NCI-H1417 treated with DMSO at 0.1 percent for 48 hours (cell line): ENCODE measurements at places on chromosomes 1 and 21.
A peak's percentile ranks its signal among the peaks of the same experiment; 100 is the strongest.

DNA sequence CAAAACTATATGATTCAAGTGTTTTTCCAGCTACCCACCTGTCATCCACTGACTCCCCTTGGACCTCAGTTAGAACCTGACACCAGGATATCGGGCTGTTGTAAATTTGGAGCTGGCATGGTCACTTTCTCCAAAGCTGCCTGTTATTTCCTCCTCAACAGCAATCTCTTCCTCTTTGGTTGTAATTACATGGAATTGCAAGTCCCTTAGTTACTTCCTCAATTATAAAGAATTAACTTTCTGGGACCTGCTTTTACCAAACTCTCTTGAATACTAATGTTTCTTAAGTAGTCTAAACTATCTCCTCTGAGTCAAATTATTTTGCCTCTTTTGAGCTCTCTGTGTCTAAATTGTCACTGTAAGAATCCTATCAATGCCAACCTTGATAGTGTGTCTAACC lies 150.3 kb upstream of the SGIP1 start:
- no peak for DNase-seq

- DNase-seq = no peak
Measured at GRCh38 chr1:209667708-209668107, 7.5 kb upstream of the G0S2 start.

DNA sequence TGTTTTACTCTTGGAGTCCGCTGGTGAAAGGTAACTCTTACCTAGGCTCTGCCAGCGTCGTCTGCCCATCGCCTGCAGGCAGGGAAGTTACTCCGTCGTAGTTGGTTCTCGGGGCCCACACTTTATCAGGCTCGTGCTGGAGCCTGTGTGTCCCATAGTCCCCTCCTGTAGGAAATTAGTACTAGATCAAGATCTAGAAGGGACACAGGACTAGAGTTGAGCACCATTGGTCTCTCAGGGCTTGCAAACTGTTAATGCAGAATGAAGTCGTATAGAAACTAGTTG lies 940 bp downstream of the SRRM1 start:
- DNase-seq = no peak

DNA sequence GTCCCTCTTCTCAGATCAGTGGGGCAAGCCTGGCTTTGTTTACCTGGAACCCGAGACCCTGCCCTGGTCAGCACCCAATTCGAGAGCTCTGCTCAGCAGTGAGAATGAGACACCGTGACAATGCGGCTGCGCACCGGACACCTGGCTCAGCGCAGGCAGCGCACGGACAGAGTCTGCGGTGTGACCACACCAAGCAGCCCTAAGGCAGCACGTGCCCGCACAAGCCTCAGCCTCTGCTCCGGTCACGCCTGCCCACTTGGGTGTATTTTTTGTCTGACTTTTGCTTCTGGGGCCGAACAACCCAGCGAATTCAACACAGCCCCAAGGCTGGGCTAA lies 4.7 kb downstream of the KRTAP10-8 start:
- no peak for DNase-seq

- no peak for DNase-seq
Measured at GRCh38 chr1:85576642-85577418, 3.7 kb upstream of the CCN1 start.

DNA sequence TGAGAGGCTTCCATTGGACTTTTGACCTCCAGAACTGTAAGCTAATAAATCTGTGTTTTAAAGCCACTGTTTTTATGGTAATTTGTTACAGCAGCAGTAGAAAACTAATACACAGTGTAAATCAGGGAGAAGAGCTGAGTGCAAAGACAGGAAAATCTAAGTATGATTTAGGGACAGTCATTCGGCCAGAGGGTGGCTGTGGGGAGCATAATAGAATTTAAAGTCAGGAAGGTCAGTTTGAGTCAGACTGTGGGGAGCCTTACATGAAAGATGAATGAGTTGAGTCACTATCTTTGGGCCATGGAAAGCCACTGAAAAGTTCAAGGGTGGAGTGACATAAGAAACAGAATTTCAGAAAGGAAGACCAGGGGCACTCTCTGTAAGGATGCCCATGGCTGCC lies 52.4 kb upstream of the SSX2IP start:
- DNase-seq = no peak

- peak; percentile 12 for DNase-seq
Measured at GRCh38 chr1:156129687-156130577, 15.4 kb downstream of the LMNA start.

DNA sequence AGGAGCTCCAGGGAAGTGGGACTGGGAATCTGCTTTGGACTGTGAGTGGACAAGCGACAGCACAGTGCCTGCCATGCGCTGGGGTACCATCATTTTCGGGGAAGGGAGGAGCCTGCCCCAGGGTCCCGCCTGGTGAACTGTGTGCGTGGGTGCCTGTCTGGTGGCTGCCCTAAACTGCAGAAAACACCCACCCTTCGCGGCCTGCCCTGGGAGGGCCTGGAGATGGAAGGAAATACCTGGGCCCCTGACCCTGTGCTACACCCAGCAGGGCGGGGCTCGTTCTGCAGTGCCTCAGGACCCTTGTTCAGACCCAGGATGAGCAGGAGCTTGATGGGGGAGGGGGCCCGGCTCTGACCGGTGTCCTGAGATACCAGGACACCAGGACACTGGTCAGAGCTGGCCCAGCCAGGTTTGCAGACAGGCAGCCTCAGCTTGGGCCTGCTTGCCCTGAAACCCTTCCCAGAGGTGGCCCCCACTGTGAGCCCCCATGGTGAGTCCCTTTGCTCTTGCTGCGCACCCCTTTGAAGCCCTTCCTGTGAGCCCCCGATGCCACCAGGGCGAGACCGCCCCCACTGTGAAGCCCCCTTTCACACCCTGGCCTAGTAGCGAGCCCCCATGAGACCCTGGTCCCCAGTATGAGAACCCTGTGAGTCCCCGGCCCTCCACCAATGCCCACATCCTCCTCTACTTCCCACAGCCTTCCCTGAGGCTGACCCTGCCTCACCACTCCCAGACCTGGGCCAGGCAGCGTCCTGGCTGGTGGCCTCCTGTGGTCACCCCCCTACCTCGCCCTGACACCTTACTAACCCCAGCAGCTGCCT lies 2.6 kb downstream of the GJC2 start:
- no peak for DNase-seq

DNA sequence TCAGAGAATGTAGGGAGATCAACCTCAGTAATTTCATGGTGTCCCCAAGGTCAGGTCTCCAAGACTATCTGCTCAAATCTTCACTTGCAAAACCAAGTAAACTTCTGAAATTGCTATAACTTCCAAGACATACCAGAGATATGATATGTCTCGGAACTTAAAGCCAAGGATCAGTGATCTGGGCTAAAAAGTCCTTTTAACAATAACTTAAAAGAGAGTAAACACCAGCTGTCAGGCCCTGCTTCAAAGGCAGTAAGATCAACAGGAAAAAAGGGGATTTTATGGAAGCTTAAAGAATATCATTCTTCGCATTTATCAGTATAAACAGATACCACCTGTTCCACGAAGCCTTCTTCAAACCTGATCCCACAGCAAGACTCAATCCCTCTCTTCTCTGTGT lies 13.7 kb downstream of the UBR4 start:
- no peak for DNase-seq

GRCh38 chr1:9397047-9397446 lies 104.4 kb downstream of the SPSB1 start:
- no peak for DNase-seq

GRCh38 chr1:117658676-117659075 lies 52.8 kb downstream of the TENT5C start:
- no peak for DNase-seq

DNA sequence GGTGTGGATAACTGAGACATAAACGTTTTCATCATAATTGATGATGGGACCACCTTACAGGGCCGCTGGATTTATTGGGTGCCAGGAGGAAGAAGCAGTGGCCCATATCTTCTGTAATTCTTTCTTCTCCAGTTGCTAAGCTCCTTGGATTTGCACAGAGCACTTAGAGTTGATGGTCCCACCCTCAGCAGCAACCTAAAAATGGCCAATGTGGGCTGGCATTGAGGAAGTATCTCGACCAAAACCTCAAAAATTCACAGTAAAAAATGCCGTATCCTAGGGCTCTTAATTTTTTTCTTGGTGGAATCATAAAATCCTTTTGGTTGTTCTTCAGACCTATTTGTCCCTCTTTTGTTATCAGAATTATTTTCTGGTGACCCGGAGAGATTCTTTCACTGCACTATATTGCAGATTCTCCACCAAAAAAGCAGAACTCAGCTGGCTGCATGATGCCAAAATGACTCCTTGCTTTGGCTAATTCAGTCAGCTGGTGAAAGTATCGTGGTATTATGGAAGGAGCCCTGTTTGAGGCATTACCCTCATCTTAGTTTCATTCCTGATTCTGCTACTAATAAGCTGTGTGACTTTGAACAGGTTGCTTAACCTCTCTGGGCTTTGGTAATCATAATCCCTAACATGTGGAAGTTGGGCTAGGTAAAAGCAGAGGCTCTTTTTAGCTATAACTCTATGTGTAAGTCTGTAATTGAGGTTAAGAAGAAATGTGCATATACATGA lies 27.6 kb downstream of the KIRREL1 start:
- DNase-seq = no peak

GRCh38 chr1:17265162-17265561 lies 16.3 kb downstream of the PADI3 start:
- no peak for DNase-seq

DNA sequence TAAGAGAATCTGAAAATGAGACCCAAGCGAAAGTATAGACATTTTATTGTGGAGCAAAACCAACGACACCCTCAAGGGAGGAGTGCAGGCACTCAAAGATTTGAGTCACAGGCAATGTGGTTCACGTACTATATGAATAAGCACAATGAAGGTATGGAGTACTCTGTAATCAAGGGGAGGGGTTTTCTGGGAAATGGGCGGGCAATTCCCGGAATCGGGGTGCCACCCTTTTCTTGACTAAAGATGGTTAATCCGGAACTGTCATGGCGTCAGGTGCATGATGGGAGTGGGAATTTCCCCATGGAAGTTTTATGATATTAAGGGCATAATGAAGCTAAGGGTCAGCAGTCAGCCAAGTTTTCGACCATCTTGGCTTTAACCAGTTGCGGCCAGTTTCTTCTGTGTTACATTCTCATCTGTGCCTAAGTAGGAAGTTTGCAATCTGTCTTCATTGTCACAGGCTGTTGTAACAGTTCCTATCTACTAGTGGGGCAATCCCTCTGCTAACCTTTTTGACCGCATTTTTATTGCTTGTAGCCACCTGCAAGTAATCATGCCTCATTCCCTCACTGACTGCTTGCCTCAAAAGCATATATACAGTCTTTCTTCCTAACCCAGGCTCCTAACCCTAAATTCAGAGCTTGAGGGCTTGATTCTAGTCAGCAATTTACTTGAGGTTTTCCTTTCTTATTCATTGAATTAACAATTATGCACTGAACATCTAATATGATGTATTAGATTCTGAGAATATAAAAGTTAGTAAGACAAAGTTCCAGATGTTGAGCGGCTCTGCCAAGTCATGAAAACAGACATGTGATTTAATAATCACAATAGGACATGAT lies 775 bp upstream of the AIM2 start:
- DNase-seq = no peak

- no peak for DNase-seq
Measured at GRCh38 chr1:212271234-212271633, 14.0 kb upstream of the PPP2R5A start.

DNA sequence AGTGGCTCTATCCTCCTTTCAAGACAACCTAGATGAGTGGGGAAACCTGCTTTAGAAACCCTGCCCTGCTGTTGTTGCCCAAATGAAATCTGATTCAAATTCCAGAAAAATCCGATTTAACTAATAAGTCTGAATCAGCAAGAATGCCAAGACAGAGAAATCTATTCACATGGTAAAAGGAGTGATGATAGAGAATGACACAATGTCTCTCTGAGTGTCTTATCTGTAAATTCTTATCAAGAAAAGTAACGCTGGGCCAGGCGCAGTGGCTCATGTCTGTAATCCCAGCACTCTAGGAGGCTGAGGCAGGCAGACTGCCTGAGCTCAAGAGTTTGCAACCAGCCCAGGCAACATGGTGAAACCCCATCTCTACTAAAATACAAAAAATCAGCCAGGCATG lies 13.7 kb upstream of the GUCA2A start:
- no peak for DNase-seq

- no peak for DNase-seq
Measured at GRCh38 chr1:51776408-51776807, 102.1 kb downstream of the NRDC start.

- no peak for DNase-seq
Measured at GRCh38 chr1:191585095-191585494, 573.2 kb upstream of the RGS18 start.

- DNase-seq = no peak
Measured at GRCh38 chr1:190098756-190099155, 378.9 kb downstream of the BRINP3 start.

- DNase-seq = no peak
Measured at GRCh38 chr21:23541571-23541970, 2065.7 kb downstream of the MRPL39 start.

GRCh38 chr1:114034567-114035303 lies 55.5 kb downstream of the OLFML3 start:
- no peak for DNase-seq

DNA sequence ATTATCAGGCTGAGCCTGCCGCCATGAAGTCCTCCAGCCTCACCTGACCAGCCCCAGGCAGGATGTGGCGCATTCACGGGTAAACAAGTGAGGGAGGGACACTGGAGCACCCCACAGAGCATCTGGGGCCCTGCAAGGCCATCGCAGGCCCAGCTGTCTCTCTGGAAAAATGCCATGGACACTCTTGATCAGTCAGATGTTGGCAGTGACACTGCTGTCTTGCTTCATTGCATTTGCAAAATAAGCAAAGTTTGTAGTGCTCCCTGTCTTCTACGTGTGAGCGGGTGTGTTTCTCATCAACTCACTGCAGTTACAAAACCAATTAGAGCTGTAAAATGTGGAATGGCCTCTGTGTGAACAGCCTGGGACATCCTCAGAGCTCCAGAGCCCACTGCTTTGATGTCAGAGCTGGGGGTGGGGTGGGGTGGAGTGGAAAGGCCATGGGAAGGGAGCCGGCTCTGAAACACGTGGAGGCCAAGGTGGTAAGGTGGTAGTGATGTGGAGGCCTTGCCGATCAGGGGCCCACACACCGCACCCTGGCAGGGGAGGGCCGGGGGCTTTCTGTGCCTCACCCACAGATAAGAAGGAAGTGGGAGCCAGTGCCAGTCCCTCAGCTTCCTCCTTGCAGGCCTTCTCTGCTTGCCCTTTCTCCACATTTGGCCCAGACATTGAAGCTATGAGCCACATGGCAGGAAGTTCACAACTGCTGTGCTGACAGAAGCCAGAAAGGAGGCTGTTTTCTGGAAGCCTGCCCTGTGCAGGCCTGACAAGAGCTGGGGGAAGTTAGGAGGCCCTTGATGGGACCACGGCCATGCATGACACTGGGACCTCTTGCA lies 254.9 kb downstream of the RHOU start:
- DNase-seq = no peak

DNA sequence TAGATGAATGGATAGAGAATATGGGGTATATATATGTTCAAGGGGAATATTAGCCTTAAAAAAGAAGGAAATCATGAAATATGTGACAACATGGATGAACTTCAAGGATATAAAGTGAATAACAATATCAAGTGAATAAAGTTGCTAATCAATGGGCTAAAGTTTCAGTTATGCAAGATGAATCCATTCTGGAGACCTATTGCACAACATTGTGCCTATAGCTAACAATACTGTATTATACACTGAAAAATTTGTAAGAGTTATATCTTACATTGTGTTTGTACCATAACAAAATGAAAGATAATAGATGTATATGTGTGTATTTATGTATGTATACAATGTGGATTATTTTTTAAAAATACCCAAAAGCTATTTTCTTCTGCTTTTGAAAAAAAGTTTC lies 96.3 kb upstream of the DPYD start:
- DNase-seq = no peak
